ENCODE measurements at places on chromosomes 2 and 18. TPM values are rescaled to one million over a fixed set of nuclear protein-coding genes. Genes with fewer than 3 reads are reported as not detected.

The NOTO gene
- total RNA-seq, result not detected

The ALKAL2 gene
- total RNA-seq, result not detected

The ORC2 gene
- total RNA-seq, result 11.0 TPM

The ASPRV1 gene
- 0.20 TPM for total RNA-seq

The IL1R2 gene
- 0.39 TPM for total RNA-seq

The BMP10 gene
- not detected for total RNA-seq

The UGT1A8 gene
- not detected for total RNA-seq

The MBOAT2 gene
- 16.2 TPM for total RNA-seq

The ALK gene
- not detected for total RNA-seq

The TLX2 gene
- total RNA-seq, result under 0.01 TPM

The STPG4 gene
- 0.20 TPM for total RNA-seq

The KCNIP3 gene
- 3.1 TPM for total RNA-seq

The DYSF gene
- total RNA-seq, result 0.20 TPM

The BCL2 gene
- 5.3 TPM for total RNA-seq

The GIGYF2 gene
- 59.8 TPM for total RNA-seq

The CAPN10 gene
- total RNA-seq, result 15.8 TPM

The ALPI gene
- not detected for total RNA-seq

The COA5 gene
- 17.6 TPM for total RNA-seq

The SEMA4C gene
- total RNA-seq, result 14.3 TPM

The C2orf76 gene
- total RNA-seq, result 5.9 TPM

The TUBB8B gene
- not detected for total RNA-seq

The MTX2 gene
- 10.2 TPM for total RNA-seq

The C1GALT1C1L gene
- total RNA-seq, result 0.78 TPM

The STARD6 gene
- total RNA-seq, result not detected
